ENCODE measurements at places on chromosomes 5 and 9. TPM values are rescaled to one million over a fixed set of nuclear protein-coding genes. Genes with fewer than 3 reads are reported as not detected.

Gene CARTPT
- not detected for total RNA-seq

Gene CCL28
- 4.2 TPM for total RNA-seq

Gene FAM200C
- 2.2 TPM for total RNA-seq

Gene ENC1
- total RNA-seq = 219 TPM

Gene BARHL1
- not detected for total RNA-seq

Gene GPR150
- under 0.01 TPM for total RNA-seq

Gene CBY3
- 0.29 TPM for total RNA-seq

Gene AQP3
- 5.9 TPM for total RNA-seq

Gene GLT6D1
- not detected for total RNA-seq

Gene EEIG1
- 26.3 TPM for total RNA-seq

Gene PDE6A
- not detected for total RNA-seq

Gene PCDHGC5
- 6.6 TPM for total RNA-seq

Gene SPINK7
- total RNA-seq = not detected

Gene INSL4
- total RNA-seq = not detected

Gene CD14
- total RNA-seq = 1.3 TPM

Gene MAT2B
- 45.5 TPM for total RNA-seq

Gene GABRP
- 1.1 TPM for total RNA-seq

Gene CNTNAP3
- total RNA-seq = 1.4 TPM

Gene GZMA
- total RNA-seq = not detected

Gene SLC34A1
- not detected for total RNA-seq

Measured in placental pericyte (primary cell).